Ascending aorta (tissue), 2 donors: ENCODE measurements at places on chromosomes 1 and 21.

GRCh38 chr1:108570998-108571401 lies 11.1 kb downstream of the EEIG2 start:
- H3K27ac ChIP-seq = no peak overlapping the region
- H3K4me1 ChIP-seq = no peaks in the 10 kb centered on the region

GRCh38 chr1:237981223-237981622 lies 90.5 kb upstream of the ZP4 start:
- no peak for DNase-seq
- no peaks in the 10 kb centered on the region for H3K4me1 ChIP-seq
- H3K27me3 ChIP-seq = no peaks in the 10 kb centered on the region
- H3K27ac ChIP-seq = no peak overlapping the region

DNA sequence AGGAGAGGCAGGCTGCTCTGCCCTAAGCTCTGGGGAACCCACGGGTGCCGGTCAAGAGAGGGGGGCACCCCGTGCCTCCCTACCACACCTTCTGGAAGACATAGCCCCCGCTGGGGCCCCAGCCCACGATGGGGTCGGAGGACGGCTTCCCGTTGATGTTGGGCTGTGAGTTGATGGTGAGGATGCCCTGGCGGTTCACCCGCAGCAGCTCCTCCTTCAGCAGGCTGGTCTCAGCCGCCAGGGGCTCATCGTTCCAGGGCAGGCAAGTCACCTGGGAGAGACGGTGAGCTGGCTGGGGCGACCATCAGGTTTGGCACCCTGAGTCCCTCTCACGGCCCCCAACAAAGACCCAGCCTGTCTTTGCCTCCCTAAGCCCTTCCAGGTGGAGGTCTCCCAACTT lies 11.9 kb downstream of the MTHFR start:
- no peaks in the 10 kb centered on the region for H3K27me3 ChIP-seq
- peak overlapping the region; percentile 23 for H3K27ac ChIP-seq
- peaks cover 38% of the 10 kb centered on the region for H3K36me3 ChIP-seq
- H3K4me3 ChIP-seq = no peak overlapping the region
- no peak for DNase-seq

DNA sequence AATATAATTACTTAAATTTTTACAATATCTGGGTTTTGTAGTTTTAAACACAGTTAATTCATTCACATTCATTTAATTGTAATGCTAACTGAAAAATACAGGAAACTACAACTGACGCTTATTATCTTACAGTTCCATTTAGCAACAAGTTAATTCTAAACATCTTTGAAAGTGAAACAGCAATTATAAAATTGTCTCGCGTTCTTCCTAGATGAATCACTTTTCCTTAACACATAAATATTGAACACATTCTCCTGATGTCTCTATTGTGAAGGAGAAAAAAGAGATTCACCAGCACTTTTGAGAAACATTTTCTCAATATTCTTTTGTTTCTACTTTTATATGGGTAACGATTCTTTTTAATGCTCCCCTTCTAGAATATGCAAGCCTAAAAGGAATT lies 6.4 kb downstream of the PTGFR start:
- H3K36me3 ChIP-seq = no peaks in the 10 kb centered on the region
- H3K27me3 ChIP-seq = no peaks in the 10 kb centered on the region
- H3K4me1 ChIP-seq = no peaks in the 10 kb centered on the region
- no peak overlapping the region for H3K27ac ChIP-seq
- no peak for DNase-seq

DNA sequence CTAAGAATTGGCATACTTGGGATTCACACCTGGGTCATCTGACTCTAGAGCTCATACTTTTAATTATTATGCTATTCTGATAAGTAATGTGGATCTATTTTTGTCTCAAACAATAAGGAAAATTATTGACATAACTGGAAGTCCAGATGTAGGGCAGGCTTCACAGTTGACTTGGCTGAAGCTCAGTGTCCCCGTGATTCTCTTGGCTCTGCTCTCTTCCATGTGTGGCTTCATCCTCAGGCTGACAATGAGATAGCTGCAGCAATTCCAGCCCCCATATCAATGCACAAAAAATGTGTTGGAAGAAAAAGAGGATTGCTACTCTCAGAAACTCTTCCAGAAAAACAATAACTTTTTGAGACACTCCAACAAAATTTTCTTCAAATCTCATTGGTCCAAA lies 23.8 kb downstream of the HSD11B1 start:
- no peaks in the 10 kb centered on the region for H3K36me3 ChIP-seq
- DNase-seq = no peak
- H3K4me3 ChIP-seq = no peak overlapping the region
- no peaks in the 10 kb centered on the region for H3K4me1 ChIP-seq

GRCh38 chr1:26745191-26745590 lies 42.6 kb upstream of the PIGV start:
- no peak for DNase-seq
- H3K27ac ChIP-seq = peak overlapping the region; percentile 57
- H3K4me1 ChIP-seq = peaks cover 49% of the 10 kb centered on the region
- H3K4me3 ChIP-seq = no peak overlapping the region
- peaks cover 12% of the 10 kb centered on the region for H3K36me3 ChIP-seq

GRCh38 chr1:46910790-46911189 lies 30.5 kb downstream of the CYP4A11 start:
- no peaks in the 10 kb centered on the region for H3K4me1 ChIP-seq
- no peak overlapping the region for H3K4me3 ChIP-seq
- H3K36me3 ChIP-seq = no peaks in the 10 kb centered on the region
- H3K27me3 ChIP-seq = no peaks in the 10 kb centered on the region

GRCh38 chr21:30211071-30211470 lies 4.8 kb downstream of the CLDN8 start:
- no peak overlapping the region for H3K27ac ChIP-seq
- no peak overlapping the region for H3K4me3 ChIP-seq
- DNase-seq = no peak
- no peaks in the 10 kb centered on the region for H3K4me1 ChIP-seq
- no peaks in the 10 kb centered on the region for H3K27me3 ChIP-seq

- no peak for DNase-seq
- no peaks in the 10 kb centered on the region for H3K27me3 ChIP-seq
- H3K36me3 ChIP-seq = peaks cover 17% of the 10 kb centered on the region
- no peak overlapping the region for H3K27ac ChIP-seq
Observed at GRCh38 chr1:9258629-9259028, 24.1 kb downstream of the H6PD start.

DNA sequence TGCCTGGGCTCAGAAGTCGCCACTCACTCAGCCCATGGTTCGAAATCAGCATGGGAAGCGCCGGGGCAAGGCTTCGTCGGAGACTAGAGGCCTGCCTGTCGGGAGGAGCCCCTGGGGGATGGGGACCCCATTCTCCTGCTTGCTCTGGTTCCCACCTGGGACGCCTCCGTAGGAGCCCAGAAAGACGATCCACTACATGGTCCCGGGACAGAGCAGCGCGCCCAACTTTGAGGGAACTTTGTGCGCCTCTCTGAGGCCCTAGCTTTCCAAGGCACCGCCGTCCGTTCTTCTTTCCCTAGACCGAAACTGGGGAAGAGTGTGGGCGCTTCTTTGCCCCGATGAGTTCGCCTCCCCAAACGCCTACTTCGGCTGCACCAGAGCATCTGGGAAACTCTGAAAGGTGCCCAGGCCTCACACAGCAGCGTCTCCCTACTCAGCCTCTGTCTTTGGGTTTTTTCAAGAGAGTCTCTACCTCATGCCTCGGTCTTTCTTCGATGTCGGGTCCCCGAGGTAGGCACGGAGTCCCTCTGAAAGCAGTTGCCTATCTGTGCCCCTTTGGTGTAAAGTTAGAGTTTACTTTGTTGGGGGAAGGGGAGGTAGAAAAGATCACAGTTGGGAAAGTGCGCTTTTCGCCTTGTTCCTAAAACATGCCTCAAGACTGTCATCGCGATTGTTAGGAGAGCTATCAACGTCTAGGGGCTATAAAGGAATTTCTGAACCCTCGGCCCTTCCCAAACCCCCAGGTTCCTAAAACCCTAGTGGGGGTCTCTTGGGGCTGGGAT lies 14.0 kb downstream of the NR5A2 start:
- H3K36me3 ChIP-seq = no peaks in the 10 kb centered on the region
- H3K27me3 ChIP-seq = peaks cover 13% of the 10 kb centered on the region
- H3K4me1 ChIP-seq = peaks cover 11% of the 10 kb centered on the region
- no peak overlapping the region for H3K4me3 ChIP-seq
- no peak overlapping the region for H3K27ac ChIP-seq

GRCh38 chr21:44867464-44867863 lies 6.0 kb downstream of the PTTG1IP start:
- no peak overlapping the region for H3K4me3 ChIP-seq
- H3K27me3 ChIP-seq = no peaks in the 10 kb centered on the region
- H3K4me1 ChIP-seq = peaks cover 34% of the 10 kb centered on the region
- H3K36me3 ChIP-seq = peaks cover 27% of the 10 kb centered on the region
- peak overlapping the region; percentile 95 for H3K27ac ChIP-seq

DNA sequence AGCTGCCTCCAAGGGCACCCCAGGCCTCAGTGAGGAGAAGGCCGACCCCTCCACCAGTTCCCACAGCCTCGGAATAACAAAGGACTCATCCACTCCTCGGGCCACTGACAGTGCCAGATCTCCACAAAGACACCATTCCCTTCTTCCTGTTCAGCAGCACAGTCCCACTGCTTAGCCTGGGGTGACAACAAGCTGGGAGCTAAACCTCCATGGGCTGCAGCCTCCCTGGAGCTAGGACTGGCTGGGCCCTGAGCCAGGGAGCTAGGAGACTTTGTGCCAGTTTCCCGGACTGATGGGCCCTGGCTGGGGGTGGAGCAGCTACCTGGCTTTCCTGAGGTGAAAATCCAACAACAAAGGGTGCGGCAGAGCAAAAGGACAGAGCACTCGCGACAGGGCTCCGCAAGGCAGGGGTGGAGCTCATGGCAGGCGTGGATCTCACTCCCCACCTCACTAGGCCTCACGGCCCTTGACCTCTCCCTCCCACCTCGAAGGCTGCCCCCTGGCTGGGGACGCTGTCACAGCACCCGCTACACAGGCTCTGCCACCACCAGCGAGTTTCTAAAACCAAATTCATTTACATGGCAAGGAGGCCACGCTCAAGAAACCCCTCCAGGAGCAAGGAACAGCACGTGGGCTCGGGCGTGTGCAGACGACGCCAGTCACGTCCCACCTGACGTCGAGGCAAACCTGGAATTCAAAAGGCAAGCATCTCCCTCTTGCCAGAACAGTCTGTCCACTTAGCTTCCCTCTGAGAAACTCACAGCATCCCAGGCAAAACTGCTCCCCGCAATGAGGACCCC lies 13.8 kb downstream of the SLC35E2B start:
- H3K27me3 ChIP-seq = no peaks in the 10 kb centered on the region
- no peaks in the 10 kb centered on the region for H3K4me1 ChIP-seq

- H3K36me3 ChIP-seq = no peaks in the 10 kb centered on the region
- no peak overlapping the region for H3K27ac ChIP-seq
- H3K27me3 ChIP-seq = no peaks in the 10 kb centered on the region
- H3K4me3 ChIP-seq = no peak overlapping the region
Observed at GRCh38 chr1:125118147-125118993, 3933.6 kb downstream of the SRGAP2C start.

DNA sequence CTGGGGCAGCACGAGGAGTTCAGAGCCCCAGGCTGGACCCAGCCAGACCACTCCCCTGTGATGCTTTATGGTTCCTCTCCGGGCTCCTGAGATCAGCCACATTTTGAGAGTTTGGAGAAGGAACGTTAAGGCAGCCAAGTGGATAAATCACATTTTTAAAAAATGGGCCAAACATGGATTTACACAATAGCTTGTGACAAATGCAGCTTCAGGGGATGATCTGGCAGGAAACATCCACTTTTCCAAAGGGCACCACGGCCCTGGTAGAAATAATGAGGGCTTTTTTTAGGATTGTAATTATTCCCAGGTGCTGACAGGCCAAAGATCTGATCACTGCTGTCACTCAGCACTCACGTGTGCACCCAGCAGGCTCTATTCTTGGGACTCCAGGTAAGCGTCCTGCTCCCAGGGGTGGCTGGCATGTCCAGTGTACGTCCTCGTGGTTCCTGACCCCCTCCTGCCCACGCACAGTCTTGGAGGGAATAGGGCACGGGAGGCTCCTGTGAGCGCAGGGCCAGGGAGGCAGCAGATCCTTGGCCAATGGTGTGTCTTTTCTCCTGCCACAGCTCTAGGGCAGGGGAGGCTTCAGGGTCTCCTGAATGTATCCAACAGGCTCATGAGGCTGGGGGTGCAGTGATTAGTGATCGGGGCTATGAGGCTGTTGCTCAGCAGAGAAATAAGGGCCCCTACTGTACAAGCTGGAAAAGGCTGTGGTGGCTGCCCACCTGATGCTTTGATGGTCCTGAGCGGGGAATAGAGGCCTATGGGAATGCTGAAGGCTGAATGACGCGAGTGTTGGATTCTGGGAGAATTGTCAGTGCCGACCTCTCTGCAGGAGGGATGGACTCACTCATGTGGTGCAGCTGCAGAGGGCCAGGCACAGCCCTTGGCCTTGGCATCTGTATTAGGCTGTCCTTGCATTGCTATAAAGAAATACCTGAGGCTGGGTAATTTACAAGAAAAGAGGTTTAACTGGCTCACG lies 415.7 kb downstream of the PTPRU start:
- no peaks in the 10 kb centered on the region for H3K36me3 ChIP-seq
- H3K27ac ChIP-seq = no peak overlapping the region
- H3K27me3 ChIP-seq = no peaks in the 10 kb centered on the region
- H3K4me3 ChIP-seq = no peak overlapping the region
- no peaks in the 10 kb centered on the region for H3K4me1 ChIP-seq
- DNase-seq = no peak

DNA sequence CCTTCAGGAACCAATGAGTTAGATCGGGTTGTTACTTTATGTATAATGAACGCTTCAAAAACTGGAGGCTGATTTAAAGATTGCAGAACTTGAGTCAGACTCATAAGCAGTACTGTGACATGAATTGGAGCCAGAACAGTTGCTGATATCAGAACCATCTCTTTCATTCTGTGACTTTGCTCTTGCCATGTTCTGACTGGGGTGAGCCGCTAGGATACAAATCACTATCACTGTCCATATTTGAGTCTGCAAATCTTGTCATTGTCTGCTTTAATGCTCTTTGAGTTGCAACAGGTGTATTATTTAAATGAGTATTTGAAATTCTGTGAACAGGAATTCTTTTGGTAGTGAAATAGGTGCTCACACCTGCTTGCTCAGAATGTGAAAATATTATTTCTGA lies 52.5 kb downstream of the LRIG2 start:
- DNase-seq = no peak
- H3K27ac ChIP-seq = no peak overlapping the region
- no peaks in the 10 kb centered on the region for H3K27me3 ChIP-seq
- no peak overlapping the region for H3K4me3 ChIP-seq
- H3K4me1 ChIP-seq = no peaks in the 10 kb centered on the region

GRCh38 chr1:93702111-93702827 lies 20.6 kb upstream of the BCAR3 start:
- no peaks in the 10 kb centered on the region for H3K27me3 ChIP-seq
- H3K36me3 ChIP-seq = no peaks in the 10 kb centered on the region
- peak; percentile 60 for DNase-seq
